ENCODE measurements at places on chromosomes 6 and 20.
A peak's percentile ranks its signal among the peaks of the same experiment; 100 is the strongest.

DNA sequence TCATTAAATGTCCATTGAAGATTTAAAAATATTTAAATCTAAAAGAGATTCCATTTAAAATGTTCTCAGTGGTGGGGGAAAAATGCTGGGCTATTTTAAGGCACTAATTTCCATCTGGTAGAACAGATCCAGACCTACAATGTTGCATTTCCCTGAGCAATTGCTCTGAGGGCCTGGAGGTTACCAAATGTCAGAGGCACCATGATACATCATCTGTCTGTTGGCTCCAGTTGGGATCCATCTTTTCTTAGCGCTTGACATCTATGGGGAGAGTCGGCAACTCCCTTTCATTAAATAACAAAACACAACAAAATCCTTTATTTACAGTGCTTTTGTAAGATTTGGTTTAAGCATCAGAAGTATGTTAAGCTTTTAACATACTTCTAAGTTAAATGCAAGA lies 224.5 kb downstream of the FOXC1 start:
- DNase-seq: no peak

DNA sequence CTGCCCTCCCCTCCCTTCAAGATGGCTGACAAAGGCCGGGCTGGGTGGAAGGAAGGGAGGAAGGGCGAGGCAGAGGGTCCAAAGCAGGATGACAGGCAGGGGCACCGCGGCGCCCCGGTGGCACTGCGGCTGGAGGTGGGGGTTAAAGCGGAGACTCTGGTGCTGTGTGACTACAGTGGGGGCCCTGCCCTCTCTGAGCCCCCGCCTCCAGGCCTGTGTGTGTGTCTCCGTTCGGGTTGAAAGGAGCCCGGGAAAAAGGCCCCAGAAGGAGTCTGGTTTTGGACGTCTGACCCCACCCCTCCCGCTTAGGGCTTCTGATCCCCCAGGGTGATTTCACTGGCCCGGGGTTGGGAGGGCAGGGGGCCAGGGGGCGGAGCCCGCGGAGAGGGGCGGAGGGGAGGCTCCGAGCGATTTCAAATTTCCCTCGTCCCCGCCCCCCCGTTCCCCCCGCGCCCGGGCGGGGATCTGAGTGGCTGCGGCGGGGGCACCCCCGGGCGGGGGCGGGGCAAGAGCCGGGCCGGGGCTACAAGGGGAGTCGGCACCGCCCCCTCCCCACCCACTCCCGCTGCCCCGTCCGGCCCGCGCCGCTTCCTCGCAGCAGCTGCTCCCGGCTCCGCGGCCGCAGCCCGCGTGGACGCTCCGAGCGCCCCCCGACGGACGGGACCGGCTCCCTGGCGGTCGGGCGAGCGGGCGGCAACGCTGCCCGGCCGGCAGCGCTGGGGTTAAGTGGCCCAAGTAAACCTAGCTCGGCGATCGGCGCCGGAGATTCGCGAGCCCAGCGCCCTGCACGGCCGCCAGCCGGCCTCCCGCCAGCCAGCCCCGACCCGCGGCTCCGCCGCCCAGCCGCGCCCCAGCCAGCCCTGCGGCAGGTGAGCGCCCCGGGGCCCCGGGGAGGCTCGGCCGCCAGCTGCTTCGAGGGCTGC lies at the start of gene DNMT3B:
DNMT3B (plus strand) TSS at position 555 of the 923 bp plus-strand sequence. CDS start 17,939 bp downstream, outside the sequence.
- peak; percentile 96 for DNase-seq

DNA sequence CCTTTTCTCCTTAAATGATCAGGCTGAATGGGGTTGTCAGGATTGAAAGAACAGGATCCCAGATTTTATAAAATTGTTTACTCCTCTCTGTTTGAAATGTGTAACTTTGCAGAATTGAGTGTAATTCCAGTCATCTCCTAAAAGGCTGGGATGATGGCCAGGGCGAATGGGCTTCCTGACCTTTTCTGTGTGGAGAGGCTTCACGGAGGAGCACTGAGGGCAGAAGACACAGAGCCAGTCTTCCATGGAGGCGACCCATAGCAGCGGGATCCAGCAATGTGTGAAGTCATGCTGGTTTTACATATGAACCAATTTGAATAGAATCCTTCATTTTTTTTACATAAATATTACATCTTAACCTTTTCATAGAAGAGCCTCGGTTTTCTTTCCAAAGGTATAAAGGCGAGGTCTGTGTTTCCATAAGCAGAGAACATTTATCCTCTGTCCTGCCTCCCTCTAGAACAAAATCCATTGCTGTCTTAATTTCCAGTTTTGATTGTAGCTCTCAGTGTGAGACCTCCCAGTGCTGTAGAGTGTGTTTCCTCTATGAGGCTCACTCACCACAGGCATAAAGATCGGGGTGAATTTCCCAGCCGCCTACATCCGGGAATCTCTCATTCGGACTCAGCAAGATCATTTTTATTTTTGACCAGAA lies 369.7 kb upstream of the FLRT3 start:
- DNase-seq: no peak

DNA sequence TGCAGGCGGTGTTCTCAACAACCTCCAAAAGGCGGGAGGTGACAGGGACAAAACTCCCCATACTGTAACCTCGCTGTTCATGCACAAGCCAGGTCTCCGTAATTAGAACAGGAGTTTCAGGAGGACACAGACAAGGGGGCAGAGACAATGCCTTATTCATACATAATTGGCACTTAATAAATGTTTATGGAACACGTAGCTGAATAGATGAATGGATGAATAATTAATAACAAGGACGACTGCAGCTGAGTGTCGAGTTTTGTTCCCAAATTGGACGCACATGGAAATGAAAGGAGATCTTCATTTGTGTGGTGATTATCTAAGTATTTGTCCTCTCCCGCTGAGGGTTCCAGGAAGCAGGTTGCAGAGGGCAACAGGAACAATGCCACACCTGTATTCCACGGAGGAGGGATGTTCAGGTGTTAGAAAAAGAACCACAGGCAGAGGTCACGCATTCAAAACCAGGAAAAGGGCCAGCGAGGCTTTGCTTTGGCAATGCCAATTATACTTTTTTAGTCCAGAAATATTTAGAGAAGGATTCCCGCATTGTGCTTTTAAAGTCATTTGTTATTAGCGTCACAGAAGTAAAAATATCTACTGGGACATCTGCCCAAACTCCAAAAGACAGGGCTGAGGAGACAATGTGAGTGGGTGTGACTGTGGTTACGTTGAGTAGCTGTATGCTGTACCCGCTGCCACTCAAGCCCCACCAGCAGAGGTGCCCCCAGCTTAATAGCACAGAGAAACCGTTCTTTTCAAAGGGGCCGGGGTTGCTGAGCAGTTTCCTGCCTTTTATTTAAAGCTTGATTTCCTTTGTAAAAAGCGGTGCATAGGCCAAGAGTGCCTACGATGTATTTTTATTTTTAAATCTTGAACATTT lies 123.3 kb downstream of the PXDC1 start:
- no peak for DNase-seq
